Inflammatory macrophage treated with lipopolysaccharide for 4 hours (primary cell): ENCODE measurements at places on chromosomes 2 and 18.

DNA sequence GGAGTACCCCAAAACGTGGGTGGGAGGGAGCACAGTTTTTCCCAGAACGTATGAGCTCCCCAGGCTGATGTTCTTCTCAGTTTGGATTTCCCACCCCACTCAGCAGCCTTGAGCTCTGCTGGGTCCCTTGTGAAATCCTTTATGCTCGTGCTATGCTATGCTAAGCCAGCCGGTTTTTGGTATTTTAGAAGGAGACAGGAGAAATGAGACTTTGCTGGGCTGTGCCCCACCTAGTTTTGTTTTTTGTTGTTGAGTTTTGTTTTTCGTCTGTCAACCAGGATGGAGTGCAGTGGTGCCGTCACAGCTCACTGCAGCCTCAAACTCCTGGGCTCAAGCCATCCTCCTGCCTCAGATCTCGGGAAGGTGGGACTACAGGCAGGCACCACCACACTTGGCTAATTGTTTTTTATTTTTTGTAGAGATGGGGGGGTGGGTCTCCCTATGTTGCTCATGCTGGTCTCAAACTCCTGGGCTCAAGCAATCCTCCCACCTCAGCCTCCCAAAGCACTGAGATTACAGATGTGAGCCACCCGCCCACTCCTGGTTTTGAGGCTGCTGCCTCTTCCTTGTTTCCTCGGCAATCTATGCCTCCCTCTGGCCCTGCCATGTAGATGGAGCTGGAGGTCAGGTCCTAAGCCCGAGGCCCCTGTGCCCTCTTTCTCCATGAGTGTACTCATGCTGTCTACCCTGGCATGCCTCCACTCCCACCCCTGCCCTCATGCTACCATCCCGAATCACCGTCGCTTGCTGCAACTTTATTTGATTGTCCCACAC, 17.5 kb upstream of the MGAT4A start:
- no peak for DNase-seq

- no peak for DNase-seq
Observed at GRCh38 chr2:3654011-3654410, 4.0 kb upstream of the ALLC start.

GRCh38 chr2:175136334-175137215, 31.4 kb downstream of the ATF2 start:
- DNase-seq: no peak

DNA sequence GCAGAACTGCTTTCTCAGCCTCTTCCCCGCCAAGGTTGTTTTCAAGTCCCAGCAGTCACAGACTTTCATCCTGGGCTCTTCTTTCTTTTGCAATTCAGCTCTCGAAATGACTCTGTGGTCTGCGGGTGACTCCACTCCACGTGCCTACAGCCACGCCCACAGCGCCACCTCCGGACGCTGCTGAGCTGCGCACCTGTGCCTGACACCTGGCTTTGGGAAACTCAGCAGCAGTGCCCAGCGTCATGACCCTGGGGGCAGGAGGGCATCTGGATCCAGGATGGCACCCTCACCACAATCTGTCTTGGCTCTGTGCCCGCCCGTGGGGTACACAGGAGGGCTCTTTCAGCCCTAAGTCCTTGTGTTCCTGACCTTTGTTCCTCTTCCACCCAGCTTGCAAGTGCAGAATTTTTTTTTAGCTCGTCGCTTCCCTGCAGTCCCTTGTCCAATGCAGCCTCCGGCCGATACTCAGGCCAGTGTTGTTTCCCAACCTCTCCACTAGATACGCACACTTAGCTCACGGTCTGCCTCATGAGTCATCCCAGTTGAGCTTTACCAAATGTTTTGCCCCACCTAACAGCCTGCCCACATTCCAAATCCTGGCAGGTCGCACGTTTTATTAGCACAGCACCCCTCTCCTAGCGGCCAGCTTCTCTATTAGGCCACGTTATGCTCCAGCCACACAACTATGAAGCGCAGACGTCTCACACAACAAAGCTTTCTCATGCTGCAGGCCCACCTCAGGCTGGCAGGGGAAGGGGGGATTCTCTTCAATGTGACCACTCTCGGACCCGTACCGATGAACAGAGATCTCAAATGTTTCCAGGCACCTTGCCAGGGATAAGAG, 6.5 kb upstream of the CAPN10 start:
- peak; percentile 84 for DNase-seq

- DNase-seq: no peak
Observed at GRCh38 chr2:182917924-182918323, 51.5 kb upstream of the FRZB start.

GRCh38 chr2:50956886-50957285, 75.0 kb downstream of the NRXN1 start:
- DNase-seq: no peak

DNA sequence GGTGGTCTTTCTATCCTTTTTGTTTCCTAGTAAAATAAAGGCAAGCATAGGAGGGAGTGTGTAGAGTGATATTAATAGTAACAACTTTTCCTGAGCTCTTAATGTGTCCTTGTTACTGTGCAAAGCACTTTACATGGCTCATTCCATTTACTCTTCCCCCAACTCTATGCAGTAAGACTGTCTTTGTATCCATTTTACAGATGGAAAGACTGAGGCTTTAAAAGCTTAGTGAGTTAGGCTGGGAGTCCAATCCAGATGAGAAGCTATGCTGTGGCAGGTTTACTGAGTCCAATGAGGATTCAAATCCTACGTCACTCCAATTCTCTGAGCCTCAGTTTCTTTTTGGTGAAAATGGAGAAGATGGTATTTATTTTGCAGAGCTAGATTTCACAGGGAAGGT, 77.4 kb downstream of the NRP2 start:
- DNase-seq: no peak

DNA sequence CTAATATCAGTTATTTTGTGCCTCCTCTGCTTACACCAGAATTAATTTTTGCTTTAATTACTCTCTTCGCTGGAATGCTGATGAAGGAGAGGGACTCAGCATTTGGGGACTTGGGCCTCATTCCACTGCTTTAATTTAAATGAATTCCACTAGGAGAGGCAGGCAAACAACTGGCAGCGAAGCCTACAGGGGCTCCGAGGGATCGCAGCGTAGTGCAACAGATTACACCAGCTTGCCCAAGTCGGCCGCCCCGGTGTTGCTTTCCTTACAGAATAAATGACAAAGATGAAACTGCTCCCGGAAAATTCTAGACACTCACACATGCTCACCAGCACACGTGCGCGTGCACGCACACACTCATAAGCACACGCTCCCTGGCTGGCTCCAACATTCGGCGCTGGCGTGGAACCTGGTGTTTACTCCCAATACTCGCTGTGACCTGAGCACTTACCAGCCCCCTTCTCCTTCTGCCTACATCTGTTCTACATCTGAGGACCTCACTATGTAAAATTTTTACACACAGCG, 175.4 kb downstream of the ZNF521 start:
- no peak for DNase-seq

DNA sequence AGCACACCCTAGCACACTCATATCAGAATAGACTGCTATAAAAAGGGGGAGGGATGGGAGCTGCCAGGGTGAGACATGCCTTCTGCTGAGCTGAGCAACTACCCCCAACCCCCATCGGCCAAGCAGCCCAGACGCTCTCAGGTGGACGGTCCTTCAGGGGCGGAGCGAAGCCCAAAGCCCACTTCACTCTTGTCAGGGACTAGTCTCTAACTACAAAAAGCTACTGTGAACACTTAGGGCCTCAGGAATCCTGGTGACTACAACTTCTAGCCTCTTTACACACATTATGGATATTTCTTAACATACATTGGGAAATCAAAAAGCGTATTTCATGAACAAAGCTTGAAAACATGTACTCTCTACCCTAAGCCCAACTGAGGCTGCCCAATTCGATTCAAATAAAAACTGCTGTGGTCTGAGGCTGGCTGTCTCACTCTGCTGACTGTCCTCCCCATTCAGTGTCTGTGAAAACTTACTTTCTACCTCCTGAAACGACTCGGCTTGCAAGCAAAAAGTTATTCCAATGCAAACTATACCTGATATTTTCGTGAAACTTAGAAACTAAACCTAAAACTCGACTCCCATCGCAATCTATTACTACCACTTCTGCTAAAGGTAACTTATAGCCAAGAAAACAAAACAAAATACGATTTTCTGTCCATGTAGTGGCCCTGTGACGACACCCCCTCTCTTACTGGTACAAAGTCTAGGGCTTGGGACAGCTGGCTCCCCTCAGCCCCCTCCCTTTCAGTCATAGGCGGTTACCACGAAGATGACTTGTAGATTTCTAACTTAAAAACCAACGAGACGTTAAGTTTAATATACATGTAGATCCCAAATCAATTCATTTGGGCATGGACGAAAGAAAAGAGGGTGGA, 1.2 kb downstream of the SERTAD2 start:
- DNase-seq: peak; percentile 77

DNA sequence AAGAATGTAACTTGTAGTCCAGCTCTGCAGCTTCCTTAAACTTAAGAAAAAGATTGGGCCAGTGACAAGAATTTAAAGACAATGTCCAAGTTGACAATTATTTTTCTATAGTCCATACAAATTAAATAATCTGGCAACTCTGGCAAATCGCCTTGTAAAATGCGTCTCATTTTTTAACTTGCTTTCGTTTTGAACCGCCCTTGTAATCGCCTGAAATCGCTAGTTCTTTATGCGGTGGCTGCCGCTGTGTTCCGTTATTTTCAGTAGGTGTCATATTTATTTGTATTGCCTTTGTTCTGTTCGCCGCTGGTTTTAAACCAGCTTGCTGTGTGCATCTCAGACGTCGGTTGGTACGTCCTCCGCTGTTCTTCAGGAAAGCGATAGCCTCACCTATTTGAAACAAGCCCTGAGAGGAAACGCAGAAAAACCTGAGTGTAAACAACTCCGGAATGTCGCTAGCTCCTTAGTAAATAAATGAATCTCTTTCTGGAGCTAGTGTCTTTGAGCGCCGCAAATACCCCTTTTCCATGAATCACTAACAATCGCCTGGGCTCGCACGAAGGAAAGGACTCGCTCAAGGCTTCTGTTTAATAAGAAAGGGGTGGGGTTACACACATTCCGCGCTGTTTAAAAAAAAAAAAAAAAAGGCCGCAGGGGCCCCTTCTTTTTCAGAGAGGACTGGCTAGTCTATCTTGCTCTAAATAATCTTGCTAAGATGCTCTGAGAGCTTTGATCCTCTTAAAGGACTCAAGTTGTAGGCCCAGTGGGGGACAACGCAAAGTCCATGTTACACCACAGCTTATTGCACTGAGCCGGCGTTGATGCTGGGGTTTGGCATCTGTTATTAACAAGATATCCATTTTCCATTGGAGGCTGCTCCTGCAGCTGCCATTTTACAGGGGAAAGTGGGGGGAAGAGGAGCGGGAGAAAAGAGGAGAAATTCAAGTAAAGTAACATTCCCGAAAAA, 3.0 kb downstream of the HOXD8 start:
- DNase-seq: peak; percentile 29

GRCh38 chr18:44973282-44973681, 292.6 kb downstream of the SETBP1 start:
- no peak for DNase-seq

DNA sequence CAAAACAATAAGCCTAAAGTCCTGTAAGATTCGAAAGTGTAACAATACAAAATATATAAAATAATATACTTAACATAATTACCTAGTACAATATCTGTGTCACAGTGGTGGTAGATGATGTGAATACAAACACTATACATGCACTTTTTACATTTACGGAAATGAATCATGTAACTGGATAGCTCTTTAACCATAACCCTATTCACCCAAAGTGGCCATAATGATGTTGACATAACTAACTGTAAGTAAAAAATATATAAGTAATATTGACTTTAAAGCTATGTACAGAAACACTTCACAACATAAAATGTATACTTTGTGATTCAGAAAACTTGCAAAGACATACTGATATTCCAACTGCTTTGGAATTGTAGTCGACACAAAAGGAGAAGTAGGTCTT, 616.9 kb upstream of the SLC8A1 start:
- no peak for DNase-seq

DNA sequence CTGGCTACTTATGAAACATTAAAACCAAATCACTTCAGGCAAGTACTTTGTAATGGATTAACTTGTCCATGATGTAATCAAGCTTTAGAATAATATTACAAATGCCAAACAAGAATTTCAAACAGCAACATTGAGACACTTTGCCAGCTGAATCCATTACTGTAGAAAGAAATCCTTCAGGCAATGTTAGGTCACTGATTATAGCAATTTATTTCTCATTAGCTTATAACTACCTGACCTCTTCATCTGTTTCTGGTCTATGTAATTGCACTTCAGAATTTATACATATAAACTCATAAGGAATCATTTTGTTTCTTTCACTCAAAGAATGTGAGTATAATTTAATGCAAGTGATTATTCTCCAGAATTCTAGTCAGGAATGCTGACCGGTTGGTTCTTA, 692.6 kb upstream of the TMEFF2 start:
- no peak for DNase-seq

DNA sequence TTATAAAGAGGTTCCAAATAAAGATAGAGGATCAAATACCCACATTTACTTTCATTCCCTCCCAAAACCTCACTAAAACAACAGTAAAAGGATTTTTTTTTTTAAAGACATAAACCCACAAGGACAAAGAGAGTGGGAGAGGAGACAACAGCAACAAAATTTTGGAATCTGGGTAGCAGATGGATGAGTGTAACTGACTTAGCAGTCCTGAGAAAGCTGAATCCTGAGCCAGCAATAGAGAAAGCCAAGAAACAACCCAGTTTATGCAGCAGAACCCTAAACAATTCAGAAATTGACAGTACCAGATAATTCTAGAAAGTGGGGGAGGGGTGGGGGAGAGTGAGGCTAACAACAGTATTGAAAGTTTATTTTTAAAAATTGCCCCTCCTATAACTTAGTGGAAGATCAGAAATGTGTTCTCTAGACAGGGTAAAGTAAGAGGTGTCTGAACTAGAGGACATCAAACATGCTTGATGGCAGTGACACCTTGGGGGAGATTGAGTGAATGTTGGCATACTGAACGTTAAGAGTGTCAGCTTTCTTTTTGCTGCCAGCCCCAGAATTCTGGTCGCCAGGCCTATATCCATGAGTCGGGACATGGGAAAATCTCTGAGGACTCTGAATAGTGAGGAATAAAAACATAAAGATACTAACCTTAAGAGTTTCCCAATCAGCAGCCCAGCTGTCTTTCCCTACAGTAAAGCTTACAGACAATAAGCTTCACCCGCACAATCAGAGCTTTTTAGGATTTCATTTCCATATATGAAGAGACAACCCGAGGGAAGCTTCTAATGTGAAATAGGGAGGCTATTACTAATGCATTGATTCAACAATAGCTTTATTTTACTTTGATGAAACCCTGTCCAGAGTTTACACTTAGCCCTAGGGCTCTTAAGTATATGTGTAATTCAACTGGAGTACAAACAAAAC, 128.0 kb upstream of the ALPP start:
- DNase-seq: no peak

GRCh38 chr2:84055816-84056215, 403.3 kb downstream of the SUCLG1 start:
- no peak for DNase-seq

GRCh38 chr2:142878031-142878678, 691 bp downstream of the KYNU start:
- DNase-seq: peak; percentile 75

DNA sequence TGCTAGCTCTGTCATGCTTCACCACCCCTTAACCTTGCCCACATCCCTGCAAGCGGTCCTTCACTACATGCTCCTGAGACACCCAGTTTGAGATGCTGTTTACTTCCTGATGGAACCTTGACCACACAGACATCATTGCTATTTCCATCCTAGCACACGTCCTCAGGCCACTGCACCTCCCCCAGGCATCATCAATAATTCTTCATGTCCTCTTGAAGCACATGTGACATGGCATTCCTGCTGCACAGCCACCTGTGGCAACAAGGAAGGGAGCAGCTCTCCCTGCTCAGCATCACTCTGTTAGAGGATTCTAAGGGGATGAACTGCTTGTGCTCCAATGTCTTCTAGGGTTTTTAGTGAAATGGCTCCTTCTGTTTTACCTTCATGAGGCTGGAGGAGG, 26.1 kb upstream of the ST3GAL5 start:
- no peak for DNase-seq

- DNase-seq: peak; percentile 86
Observed at GRCh38 chr2:104793966-104794365, 59.9 kb upstream of the POU3F3 start.
